ENCODE measurements at places on chromosomes 3 and 15. TPM values are rescaled to one million over a fixed set of nuclear protein-coding genes. Genes with fewer than 3 reads are reported as not detected.

The SKOR1 gene
- total RNA-seq = 1.3 TPM

The NANOGP8 gene
- not detected for total RNA-seq

The ADPRH gene
- total RNA-seq = 3.6 TPM

The PPARG gene
- not detected for total RNA-seq

The ENTPD3 gene
- not detected for total RNA-seq

The LARP6 gene
- not detected for total RNA-seq

The CISH gene
- 37.4 TPM for total RNA-seq

The CCRL2 gene
- total RNA-seq = 2.0 TPM

The CSPG5 gene
- total RNA-seq = 0.36 TPM

The SNX33 gene
- total RNA-seq = 2.9 TPM

The SLC2A2 gene
- total RNA-seq = not detected

The ACP3 gene
- not detected for total RNA-seq

DNA sequence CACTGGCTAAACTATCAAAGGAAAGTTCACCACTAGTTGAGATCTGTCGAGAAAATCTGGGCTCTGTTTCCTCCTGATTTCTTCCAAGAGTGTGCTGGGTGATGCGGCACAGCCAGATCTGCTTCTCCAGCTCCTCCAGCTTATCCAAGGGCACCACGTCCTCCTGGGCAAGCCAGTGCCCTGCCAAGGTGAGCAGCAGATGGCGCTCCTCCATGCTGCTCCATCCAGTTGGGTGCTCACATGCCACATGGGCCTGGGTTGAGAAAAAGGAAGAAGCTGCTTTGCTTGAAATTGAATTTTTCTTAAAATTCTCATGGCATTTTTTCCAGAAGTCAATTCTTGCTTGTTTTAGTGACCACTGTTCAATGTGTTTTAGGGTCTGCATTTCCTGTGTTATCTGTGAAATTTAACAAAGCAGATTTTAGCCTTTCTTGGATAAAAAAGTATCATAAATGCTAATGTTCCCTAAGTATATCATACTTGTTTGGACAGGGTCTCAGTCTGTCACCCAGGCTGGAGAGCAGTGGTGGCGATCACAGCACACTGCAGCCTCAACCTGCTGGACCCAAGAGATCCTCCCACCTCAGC is 47.3 kb downstream of the EIF3J start:
- DNase-seq = peak; percentile 43

DNA sequence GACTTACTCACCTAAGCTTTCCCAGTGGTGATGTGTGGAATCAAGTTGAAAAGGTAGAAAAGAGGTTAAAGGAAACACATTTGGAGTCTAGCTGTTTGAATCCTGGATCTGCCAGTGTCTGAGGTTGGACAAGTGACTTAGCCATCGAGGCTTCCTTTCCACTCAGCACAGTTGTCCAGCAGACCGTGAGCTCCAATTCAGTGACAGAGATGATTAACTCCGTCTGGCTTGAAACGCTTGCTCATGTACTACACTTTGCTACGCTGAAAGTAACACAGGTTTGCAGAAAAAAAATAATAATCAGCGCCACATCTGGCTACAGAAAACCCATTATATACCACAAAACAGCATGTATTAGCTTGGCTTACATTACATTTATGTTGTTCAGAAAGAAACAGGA is 364.9 kb upstream of the MCTP2 start:
- DNase-seq = no peak

GRCh38 chr3:124997303-124998246 is 58.2 kb downstream of the HEG1 start:
- no peak for DNase-seq

DNA sequence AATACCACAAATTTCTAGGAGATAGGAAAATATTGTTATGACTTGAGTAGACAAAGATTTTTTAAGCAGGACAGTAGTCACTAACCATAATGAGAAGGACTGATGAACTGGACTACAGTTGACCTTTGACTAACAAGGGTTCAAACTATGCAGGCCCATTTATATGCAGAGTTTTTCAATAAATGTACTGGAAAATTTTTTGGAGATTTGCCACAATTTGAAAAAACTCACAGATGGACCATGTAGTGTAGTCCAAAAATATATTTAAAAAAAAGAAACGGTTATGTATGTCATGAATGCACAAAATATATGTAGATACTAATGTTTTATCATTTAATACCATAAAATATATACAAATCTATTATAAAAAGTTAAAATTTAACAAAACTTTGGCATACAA is 151.8 kb downstream of the LRRN1 start:
- DNase-seq = no peak

- no peak for DNase-seq
Measured at GRCh38 chr15:55824857-55825613, 82.1 kb upstream of the PRTG start.

- no peak for DNase-seq
Measured at GRCh38 chr3:55516392-55517030, 29.4 kb upstream of the WNT5A start.

GRCh38 chr3:71050166-71050537 is 533.4 kb downstream of the FOXP1 start:
- no peak for DNase-seq

- DNase-seq = no peak
Measured at GRCh38 chr3:67401921-67402320, 252.5 kb downstream of the SUCLG2 start.

DNA sequence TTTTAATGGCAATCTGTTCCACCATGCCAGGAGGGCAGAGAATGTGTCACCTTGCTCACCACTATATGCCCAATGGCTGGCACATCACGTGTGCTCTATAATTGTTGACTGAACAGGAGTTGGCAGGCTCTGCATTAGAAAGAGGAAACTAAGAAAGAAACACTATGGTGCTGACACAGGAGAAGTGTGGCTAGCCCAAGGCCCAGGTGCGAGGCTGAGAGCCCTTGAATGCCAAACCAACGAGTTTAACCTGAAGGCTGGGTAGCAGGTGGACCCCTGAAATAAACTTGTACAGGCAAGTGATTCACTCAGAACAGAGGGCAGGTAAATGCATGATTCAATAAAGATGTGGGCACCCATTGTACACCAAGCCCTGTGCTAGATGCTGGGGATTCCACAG is 2.4 kb downstream of the CHCHD4 start:
- DNase-seq = no peak

DNA sequence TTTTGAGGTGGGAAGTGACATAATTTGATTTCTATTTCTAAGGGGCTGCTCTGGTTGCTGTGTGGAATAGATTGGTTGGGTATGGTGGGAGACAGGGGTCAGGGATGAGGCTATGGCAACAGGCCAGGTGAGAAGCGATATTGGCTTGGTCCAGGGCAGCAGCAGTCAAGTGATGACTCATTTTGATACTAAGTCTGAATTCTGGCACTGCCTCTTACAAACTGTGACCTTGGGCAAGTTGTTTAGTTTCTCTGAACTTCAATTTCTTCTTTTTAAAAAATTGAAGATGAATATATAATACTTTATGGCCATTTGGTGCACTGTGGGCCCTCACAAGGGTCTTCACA is 40.4 kb upstream of the CLSTN2 start:
- DNase-seq = no peak

- DNase-seq = no peak
Measured at GRCh38 chr3:143200001-143200924, 80.7 kb downstream of the CHST2 start.

GRCh38 chr3:168051070-168051469 is 44.7 kb downstream of the GOLIM4 start:
- DNase-seq = no peak

- no peak for DNase-seq
Measured at GRCh38 chr3:177816667-177817208, 619.5 kb upstream of the TBL1XR1 start.

GRCh38 chr15:84634228-84634837 is 19.8 kb downstream of the WDR73 start:
- DNase-seq = no peak

- DNase-seq = no peak
Measured at GRCh38 chr15:80202016-80202315, 49.2 kb downstream of the FAH start.

- no peak for DNase-seq
Measured at GRCh38 chr3:182294256-182294655, 499.0 kb upstream of the ATP11B start.

DNA sequence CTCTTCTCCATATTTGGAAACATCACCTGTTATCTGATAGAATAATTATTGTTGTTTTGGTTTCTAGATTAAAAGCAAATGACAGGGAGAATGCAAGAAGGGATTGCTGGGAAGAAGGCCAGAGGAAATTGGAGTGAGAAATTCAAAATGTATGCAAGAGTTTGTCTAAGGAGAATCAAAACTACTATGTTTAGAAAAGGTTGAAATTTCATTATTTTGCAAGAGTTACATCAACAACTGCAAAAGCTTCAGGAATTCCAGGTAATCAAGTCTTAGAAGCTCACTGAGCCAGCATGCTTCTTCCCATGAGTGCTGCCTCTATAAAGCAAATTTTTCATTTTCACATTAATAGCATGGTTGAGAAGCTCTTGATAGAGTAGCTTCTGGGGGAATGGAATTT is 177.2 kb upstream of the GBE1 start:
- no peak for DNase-seq

GRCh38 chr15:87523516-87523915 is 733.0 kb downstream of the NTRK3 start:
- no peak for DNase-seq

DNA sequence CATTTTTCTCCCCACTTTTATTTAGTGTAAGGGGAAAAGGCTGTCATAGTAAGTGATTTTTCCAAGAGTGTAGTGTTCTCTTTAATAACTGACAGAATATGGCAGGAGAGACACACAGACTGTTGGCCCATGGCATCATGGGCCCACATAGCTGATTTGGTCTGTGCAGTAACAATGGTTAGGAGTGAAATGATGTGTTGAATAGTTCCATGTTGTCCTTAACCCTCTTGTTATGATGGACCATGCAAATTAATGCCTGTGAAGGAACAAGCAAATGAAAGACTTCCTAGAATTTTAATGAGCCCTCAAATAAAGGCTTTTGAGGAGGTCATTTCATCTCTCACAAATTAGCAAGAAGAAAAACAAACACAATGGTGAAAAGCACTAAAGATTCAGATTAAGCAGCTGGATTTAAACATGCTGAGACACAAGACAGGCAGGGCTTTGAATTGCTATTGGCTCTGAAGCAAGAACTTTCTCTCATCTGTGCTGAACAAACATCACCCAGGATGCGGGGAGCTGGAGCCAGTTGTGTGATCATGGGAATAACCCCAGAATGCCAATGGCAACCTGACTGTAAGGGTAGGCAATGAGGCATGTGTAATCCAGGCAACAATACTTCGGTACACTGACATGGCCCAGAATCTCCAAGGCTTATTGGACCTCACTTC is 136.7 kb upstream of the VEPH1 start:
- DNase-seq = no peak

- DNase-seq = no peak
Measured at GRCh38 chr3:19190126-19190525, 41.8 kb downstream of the KCNH8 start.

DNA sequence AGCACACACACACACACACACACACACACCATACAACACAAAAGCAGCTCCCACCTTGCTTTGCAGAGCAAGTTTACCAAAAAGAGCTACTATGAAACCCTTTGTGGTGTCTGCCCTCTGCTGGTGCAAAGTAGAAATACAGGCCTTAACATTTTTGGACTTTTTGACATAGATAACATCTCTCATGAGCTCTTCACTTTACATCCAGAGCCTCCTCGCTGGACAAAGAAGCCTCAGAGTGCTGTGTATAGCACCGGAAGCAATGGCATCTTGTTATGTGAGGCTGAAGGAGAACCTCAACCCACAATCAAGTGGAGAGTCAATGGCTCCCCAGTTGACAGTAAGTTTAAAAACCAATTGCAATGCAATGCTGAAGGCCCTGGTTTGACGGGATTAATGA is 157.9 kb downstream of the CHL1 start:
- DNase-seq = no peak

- DNase-seq = no peak
Measured at GRCh38 chr3:79097964-79098660, 669.7 kb downstream of the ROBO1 start.

- DNase-seq = no peak
Measured at GRCh38 chr3:13608969-13609725, 60.2 kb downstream of the FBLN2 start.

- DNase-seq = no peak
Measured at GRCh38 chr15:40249477-40250303, 10.8 kb downstream of the PAK6 start.

DNA sequence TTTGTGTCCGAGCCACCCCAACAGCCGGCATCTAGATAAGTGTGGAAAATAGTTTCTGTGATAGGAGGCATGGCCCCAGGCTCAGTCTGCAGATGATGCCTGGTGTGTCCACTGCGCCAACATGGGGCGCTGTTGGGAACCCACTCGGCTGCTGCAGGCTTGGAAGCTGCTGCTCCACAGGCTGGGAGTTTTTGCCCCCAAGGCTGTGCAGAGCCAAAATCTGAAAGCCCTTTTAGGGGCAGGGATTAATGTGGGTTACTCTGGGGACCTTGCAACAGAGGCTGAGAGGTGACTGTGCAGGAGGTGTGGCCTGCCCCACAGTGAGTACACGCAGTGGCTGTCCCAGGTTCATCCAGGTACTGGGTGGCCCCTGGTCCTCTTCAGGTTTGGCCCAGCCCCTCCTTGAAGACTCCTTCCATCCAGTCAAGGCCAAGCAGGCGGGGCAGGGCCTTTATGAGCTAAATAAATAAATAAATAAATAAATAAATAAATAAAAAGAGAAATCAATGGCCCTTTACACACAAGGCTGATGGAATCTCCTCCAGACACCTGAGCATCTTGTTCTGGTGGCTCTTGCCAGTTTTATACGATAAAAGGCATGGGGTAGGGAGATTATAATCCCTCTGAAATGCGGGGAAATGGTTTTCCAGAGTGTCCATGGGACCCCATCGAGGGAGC is 73.8 kb downstream of the AAGAB start:
- DNase-seq = no peak

DNA sequence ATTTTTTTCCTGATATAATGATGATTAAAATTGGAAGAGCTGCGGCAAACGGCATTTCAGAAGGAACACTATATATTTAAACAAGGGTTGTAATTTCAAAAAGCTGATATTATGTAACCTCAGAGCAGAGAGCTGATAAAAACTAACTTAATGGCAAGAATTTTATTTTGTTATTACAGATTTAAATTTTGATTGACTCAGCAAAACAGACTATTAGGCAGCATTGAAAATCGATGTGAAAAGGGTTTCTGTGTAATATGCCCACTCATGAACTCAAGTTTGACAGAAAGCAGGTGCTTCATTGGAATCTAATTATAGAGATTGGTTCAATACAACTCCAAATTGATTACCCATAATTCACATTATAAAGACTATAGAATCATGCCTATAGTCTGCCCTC is 24.9 kb upstream of the LRIG1 start:
- no peak for DNase-seq

DNA sequence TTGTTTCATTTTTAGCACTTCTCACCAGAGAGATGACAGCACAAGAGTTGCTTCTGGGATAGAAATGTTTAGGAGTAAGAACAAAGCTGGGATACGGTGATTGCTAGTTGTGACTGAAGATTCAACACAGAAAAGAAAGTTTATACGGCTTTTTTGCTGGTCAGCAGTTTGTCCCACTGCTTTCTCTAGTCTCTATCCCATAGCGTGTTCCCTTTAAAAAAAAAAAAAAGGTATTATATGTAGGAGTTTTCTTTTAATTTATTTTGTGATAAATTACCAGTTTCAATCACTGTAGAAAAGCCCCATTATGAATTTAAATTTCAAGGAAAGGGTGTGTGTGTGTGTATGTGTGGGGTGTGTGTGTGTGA is 48.0 kb downstream of the PGPEP1L start:
- no peak for DNase-seq

Data from T-cell (primary cell).